Left lung (tissue), 14 donors: ENCODE measurements at places on chromosomes 11 and 22.

DNA sequence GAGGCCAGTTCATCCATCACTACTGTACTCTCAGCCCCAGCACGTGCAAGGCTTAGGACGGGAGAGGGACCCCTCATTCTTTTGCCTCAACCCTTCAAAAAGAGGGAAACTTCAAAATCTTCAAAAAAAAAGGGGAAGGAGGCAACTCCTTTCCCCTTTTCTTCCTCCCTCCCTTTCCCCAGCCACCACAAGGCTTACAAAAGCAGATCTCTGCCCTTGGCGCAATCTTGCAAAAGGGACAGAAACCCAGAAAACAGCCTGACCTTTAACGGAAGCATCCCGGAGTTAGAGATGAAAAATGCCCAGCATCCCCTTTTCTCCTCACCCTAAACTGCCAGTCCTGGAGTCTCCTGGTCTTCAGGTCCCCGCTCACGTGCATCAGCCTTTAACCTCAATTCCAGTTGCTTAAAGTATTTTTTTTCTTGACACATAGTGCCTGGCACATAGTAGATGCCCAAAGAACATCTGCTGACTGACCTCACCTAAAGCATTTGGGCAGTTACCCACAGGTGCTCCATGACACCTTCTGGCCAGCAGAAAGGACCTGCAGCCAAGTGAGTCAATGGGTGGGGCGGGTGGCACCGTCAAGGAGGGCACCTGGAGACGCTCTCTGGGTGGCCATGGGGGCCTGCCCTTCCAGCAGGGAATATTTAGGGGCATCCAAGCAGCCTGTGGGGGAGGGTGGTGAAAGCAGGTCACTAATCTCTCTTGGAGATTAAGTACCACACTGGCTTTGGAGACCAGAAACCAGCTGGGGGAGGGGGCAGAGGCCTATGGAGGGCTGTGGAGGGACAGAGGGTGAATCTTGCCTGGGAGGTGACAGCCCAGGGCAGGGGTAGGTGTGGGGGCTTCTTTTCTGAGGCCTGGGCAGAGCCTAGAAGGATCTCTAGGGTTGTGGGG lies 16.3 kb downstream of the NECTIN1 start:
- DNase-seq, result no peak

DNA sequence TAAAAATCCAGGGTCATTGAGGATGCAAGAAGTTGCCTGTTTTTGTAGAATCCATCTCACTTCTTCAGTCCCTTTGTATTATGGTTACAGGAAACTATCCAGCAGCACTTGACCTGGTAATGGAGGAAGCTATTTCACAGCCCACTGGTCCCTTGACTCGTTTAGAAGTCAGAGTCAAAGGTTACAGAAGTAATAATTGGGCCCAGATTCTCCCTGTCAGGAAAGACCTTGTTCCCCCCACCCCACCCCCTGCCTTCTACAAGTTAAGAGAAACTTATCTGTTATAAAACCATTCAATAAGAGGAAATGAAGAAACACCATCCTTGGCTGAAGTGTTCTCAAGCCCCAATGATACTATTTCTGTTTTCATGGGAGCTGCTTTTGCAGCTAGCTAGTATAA lies 65.8 kb downstream of the CSTPP1 start:
- DNase-seq, result no peak

DNA sequence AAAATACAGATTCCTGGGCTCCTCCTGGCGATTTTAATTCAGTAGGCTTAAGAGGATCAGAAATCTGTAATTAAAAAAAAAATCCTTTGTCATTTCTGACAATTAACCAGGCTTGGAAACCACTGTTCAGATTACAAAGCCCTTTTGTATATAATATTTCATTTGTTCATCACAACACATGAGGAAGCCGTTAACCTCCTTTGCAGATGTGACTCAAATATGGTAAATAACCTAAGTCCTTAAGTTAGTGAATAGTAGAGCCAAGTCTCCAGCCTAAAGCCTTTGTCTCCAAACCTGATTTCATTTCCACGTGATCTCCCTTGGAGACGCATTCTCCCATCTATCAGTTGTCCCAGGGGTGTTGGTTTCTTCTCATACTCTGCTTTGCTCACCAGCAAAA lies 67.6 kb downstream of the UBASH3B start:
- no peak for DNase-seq

DNA sequence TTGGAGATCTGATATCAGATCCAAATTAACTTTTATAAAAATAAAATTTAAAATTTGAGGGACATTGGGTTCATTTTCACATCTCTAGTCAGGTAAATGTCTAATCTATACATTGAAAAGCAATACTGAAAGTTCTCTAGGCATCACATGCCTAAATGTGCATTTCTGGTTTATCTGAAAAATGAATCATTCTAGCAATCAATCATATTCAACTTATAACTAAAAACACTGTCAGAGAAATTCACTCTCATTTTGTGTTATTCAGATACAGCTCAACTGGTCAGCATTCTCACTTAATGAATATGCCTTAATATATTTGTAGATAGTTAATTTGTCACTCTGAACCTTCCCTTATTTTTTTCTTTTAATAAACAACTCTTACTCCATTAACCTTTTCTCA lies 243.2 kb downstream of the CASP12 start:
- DNase-seq, result no peak
